M059J (cell line): ENCODE measurements at places on chromosomes 4 and X. TPM values are rescaled to one million over a fixed set of nuclear protein-coding genes. Genes with fewer than 3 reads are reported as not detected.

- peak; percentile 16 for DNase-seq
Measured at GRCh38 chrX:112734290-112734689, 54.6 kb upstream of the LHFPL1 start.

DNA sequence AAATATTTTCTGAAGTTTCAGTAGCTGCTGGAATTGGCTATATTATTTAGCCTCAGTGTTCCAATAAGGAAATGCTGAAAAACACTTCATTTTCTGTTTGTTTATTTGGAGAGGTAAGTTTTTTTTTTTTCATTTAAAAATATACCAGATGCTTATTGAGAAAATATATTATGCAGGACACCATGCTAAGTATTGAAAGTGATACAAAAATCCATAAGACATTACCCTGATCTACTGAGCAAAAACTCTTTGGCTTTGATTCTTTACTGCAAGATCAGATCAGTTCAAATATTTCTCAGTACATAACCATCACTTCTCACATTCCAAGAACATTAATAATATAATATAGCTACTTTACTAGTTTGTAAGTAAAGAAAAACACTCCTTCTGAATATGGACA is 123.4 kb upstream of the PACRGL start:
- DNase-seq = no peak

- DNase-seq = no peak
Measured at GRCh38 chr4:23887173-23887572, 2.7 kb downstream of the PPARGC1A start.

DNA sequence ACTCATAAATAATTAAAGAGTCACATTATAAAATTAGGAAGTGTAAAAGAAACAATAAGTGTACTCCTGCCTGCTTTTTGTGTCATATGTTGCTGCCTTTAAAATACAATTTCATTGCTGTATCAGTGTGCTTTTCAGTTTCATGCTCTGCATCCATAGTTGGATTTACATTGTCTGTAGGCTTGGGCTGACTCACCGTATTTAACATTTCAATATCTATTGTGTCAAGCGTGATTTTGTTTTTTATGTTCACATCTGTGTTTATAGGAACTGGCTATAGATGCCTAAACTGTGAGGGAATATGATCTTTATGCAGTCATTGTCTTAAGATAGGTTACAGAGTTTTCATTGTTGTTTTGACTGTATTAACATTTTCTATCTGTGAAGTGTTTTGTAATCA is 18.1 kb downstream of the CCSER1 start:
- no peak for DNase-seq

GRCh38 chr4:47032405-47033106 is 1.2 kb downstream of the GABRB1 start:
- DNase-seq = peak; percentile 69

- peak; percentile 71 for DNase-seq
Measured at GRCh38 chrX:16319929-16320328, 152.6 kb downstream of the MAGEB17 start.

- peak; percentile 5 for DNase-seq
Measured at GRCh38 chr4:53775381-53775780, 184.1 kb upstream of the LNX1 start.

DNA sequence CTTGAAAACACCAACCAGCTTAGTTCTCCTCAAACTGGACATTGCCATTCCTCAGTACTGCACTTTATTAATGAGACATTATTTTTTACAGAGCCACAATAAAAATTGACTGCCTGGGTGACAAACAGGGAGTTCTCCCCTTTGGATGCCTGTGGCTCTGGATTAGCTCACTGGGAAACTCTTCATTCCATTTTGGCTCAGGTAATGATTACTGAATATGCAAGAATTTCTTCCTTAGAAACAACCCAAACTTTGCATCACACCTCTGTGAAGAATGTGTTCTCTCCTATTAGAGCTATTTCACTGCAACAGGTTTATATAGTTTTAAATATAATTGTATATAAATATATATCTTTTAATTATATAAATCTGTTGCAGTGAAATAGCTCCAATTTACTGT is 2065.8 kb downstream of the ARAP2 start:
- peak; percentile 35 for DNase-seq

DNA sequence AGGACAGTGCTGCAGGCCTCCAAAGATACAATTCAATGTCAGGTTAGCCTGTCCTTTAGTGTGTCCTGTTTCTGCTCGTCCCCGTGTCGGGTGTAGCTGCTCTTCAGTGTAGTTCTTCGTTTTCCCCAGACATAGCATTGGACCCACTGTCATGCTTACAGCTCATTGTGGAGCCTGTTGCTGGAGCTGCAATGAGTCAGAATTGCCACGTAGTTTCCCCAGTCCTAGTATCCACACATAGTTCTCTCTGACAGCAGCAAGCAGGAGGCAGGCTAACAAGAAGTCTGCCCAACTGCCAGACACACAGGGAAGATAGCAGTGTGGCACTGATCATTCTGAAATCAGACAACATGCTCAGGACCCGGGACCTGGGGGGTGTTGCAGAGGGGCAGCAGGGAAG is 49.2 kb downstream of the MOSPD2 start:
- DNase-seq = peak; percentile 93

DNA sequence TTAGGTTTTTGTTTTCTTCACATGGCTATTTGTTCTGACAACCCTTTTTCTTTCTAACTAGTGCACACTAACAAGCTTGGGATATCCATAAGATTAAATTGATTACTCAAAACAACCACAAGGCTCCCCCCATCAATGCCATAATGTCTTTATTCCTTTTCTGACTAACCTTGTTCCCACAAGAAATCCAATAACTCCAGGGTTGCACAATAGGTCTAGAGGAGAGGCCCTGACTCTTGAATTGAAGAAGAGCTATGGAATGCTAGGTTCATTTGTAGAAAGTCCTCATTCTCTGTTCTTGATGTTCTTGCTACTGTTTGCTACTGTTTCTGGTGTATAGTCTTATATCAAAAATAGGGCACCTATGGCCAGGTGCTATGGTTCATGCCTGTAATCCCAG is 71.0 kb downstream of the PRRG1 start:
- DNase-seq = no peak

GRCh38 chrX:63917296-63917695 is 132.3 kb upstream of the ARHGEF9 start:
- no peak for DNase-seq

DNA sequence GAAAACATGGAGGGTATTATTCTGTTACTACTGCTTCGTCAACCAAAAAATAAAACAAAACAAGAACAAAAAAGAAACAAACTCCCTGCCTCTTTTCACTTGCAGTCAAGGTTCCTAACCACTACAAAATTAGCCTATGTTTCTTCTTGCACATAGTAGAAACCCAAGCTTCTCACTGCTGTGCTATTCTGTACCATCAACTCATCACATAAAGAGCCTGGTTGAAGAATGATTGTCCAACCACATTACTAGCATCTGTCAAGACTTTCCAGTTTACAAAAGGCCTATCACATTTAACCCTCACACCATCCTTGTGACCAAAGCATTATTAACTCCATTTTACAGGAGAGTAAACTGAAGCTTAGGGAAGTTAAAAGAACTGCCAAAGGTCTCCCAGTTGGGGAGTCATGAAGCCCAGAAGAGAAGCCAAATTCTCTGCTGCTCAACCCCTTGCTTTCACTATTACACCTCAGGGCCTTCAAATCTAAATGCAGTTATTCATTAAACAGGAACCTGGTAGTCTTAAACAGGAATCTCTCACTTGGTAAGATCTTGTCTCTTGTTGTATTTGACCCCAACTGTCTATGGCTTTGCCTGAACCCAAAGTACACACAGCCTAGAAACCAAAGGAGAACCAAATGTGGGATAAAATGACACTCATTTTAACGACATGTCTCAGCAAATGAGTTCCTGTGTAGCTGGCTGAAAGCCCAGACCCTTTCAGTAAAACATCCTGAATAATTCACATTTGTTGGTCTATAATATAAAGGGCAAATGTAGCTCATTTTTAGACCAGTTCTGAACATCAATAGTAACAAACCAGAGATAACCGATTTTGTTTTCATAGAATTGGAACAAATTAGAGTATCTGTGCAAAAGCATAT is 8.6 kb downstream of the F9 start:
- peak; percentile 2 for DNase-seq

DNA sequence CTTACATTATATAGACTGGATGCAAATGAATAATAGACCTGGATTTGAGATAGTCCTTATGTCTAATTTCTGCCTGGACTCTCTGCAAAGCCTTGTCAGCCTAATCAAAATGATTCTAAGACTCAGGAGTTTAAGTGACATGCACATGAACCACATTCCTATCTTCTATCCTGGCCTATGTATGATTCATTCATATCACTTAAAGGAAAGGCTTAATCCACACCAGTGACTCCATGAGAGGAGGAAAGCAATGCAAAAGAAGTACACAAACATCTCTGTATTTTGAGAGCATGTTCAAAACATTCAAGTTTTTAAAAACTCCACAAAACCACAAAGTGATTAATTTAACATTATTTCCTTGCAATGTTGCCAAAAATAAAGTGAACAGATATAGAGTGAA is 14.6 kb downstream of the AMOT start:
- peak; percentile 55 for DNase-seq

DNA sequence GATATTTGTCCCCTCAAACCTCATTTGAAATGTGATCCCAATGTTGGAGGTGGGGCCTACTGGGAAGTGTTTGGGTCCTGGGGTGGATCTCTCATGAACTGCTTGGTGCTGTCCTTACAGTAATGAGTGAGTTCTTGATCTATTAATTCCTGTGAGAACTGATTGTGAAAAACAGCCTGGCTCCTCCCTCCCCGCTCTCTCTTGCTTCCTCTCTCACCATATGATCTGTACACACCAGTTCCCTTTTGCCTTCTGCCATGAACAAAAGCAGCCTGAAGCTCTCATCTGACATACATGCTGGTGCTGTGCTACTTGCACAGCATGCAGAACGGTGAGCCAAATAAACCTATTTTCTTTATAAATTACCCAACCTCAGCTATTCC is 11.2 kb upstream of the YIPF7 start:
- DNase-seq = no peak

DNA sequence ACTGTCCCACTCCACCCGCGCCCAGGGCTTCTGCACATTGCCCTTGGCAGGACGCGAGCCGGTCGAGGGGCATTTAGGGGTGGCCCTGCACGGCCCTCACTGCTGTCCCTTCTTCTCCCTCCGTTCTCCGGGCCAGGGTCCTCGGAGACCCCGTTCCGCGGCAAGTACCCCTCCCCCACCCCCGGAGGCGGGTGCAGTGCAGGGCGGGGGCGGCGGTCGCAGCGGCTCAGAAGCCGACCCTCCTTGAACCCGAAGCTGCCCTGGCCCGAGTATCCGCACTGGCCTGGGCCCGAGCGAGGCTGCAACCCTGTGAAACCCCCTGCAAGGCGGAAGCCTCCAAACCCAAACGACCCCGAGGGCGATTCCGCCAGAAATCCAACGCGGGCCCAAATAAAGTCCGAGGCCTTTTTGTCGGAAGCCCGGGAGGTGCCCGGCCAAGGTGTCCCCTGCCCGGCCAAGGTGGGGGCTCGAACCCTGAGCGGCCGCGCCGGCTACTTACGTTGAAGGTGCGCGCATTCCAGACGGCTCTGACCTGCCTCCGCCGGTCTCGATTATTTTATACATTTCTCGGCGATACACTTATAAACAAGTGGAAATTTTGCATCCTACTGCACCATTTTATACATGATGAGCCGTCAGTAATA is 53.1 kb upstream of the TMEM33 start:
- peak; percentile 18 for DNase-seq

DNA sequence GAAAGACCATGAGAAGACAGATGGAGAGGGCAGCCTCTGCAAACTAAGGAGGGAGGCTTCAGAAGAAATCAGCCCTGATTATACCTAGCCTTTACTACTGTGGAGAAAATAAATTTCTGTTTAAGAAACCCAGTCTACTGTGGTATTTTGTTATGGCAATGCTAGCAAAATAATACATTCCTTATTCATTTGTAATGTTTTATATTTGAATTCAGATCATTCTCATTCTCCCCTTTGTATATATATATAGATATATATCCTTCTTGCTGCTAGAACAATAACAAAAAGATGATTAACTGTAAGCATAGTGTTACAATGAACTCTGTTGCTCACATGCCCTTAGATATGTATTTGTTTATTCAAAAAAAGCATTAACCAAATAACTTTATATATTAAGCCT is 22.5 kb downstream of the DMD start:
- no peak for DNase-seq

DNA sequence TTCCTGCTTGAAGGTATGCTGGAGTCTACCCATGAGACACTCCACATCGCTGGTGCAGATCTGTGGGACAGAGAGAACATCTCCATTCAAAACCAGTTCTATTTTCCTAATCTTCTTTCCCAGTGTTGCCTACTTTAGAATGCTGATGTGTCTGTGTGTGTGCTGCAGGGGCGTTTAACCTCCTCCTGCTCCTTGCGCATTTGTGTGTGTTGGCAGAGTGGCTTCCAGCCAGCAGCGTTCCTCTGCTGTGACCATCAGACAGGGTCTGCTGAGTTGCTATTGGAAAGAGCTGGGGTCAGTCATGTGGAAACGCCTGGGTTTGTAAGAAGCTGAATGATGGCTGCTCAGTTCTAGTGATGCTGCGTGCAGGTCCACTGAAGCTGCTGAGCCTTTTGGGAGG is 223.6 kb downstream of the RBMX2 start:
- no peak for DNase-seq

DNA sequence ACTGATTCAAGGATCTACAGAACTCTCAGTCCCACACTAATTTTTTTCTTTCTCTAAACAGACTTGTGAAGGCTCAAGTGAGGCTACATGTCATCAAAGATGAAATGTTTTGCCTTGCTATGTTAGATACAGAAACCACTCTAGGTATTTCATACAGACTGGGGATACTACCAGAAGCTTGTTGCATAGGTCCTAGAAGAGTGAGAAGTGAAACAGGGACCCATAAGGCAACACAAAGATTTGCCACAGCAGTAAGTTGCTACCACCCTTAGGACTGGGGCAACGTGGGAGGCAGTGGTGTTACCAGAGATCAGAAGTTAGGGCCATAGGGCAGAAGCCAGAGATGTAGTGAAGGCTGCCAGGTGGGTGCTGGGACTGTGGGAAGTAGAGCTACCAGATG is 50.7 kb upstream of the MID1IP1 start:
- DNase-seq = no peak

DNA sequence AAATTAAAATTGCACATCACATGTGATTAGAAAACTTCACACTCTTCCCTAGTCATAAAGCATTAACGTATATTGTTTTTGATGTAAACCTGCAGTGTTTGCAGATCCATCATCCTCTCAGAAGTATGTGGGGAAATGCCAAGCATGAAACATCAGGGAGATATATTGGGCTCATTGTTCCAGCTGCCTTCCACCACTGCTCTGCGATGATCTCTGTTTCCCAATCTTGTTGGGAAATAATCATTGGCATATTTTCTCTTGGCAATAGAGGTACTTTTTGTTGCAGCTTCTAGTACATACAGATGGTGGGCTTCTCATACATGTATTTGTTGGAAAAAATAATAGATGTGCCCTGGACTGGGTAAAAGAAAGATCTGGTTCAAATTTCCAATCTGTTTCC is 466.3 kb upstream of the HS3ST1 start:
- no peak for DNase-seq

Gene IL2
- not detected in 2 replicates for total RNA-seq

Gene SHROOM2
- total RNA-seq = 0.98 and 4.4 TPM in 2 replicates

Gene STATH
- not detected in 2 replicates for total RNA-seq

Gene PDCL2
- not detected in 2 replicates for total RNA-seq

Gene CDS1
- total RNA-seq = 4.7 and 8.0 TPM in 2 replicates
